ENCODE measurements at places on chromosomes 1 and 21.

DNA sequence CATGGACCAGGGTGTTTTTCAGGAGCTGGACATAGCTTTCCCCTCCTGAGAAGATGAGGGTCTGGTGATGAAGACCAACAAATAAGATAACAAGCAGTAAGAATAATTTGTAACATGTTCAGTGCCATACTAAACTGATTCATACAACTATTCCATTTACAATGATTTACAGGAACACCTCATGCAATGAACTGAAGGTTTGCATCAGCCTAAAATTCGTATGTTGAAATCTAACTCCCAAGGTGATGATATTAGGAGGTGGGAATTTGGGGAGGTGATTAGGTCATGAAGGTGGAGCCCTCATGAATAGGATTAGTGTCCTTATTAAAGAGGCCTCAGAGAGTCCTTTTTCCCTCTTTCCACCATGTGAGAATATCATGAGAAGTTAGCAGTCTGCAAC is 15.9 kb upstream of the NIBAN1 start:
- DNase-seq, result no peak

GRCh38 chr1:225868631-225869330 is 13.4 kb downstream of the TMEM63A start:
- DNase-seq, result no peak

DNA sequence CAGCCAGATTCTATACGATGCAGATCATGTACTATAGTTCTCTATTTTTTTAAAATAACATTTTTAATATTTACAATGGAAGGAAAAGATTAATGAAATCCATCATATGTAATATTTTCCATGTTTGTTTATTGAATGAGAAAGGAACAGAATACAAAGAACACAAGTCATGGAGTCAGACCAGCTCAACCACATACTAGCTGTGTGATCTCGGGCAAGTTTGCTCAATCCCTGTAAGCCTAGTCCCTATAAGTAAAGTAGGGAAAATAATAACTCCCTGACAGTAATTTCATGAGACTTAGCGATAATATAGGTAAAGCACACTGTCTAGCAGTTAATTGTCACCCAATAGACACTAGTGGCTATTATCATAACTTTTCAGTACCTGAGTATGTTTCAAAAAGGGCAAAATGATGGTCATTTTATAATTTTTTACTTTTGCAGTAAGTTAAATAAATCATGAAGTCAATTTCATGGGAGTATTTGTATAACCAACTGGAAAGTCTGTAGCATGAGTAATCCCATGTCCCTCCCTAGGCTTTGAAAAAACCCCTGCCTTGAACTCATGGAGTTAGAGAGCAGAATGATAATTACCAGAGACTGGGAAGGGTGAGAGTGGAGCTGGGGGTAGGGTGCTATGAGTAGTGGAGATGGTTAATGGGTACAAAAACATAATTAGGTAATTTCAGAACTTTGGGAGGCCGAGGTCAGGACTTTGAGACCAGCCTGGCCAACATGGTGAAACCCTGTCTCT is 37.0 kb upstream of the EPS15 start:
- DNase-seq, result no peak

- no peak for DNase-seq
Observed at GRCh38 chr1:239912471-239912870, 179.2 kb upstream of the FMN2 start.

DNA sequence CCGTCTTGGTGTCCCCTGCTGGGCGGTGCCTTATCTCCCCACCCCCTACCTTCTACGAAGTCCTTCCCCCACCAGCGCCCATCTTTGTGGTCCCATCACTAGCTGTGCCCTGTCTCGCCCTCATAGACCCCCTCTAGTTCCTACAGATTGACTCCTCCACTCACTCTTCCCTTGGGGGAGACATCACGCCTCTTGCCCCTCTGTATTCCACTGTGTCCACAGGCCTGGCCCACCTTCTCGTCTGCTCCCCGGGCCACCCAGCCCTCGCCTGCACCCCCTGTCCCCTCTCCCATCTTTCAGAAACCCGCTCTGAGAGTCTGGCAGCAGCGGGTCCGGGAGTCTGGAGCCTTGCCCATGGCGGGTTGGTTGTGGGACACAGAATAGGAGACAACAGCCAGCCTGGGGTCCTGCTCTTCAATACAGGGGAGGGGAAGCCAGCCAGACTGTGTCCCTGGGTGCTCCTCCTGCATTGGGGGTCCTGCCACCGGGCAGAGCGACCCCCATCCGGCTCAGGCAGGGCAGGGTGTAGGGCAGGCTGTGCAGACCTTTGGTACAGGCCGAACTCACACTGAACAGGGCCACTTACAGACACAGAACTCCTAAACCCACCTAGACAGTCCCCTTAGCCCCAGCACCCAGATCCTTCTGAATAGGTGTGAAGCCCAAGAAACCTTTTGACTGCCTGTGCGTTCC is 1.1 kb downstream of the RNF187 start:
- no peak for DNase-seq

GRCh38 chr1:229106526-229107125 is 164.3 kb upstream of the RAB4A start:
- no peak for DNase-seq

DNA sequence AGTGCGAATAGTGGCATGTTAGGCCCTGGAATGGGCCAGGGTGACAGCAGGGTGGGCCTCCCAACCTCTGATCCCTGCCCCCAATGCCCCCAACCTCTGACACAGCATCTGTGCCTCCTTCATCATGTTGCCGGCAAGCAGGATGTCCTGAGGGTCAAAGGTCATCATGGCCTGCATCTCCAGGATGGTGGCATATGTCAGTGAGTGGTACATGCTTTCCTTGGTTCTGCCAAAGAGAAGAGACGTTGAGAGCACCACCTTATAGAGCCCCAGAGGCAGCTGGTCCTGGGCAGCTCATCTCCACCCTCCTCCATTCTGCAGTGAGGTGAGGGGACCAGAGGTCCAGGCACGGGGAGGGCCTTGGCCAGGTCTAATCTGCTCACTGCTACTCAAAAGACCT is 17.6 kb downstream of the TTC39A start:
- no peak for DNase-seq

DNA sequence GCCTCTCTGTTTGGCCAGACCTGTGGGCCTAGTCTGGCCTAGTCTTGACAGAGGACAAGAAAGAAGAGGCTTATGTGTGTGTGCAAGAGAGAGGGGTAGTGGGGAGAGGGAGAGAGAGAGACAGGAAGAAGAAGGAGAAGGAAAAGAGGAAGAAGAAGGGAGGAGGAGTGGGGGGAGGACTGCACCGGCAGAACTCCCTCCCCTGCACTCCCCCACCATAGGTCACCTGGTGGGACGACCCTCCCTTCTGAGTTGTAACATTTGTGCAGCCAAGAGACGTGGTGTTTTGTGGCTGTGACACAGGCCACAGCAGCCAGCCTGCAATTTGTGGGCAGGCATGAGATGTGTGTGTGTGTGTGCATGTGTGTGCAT is 4.3 kb downstream of the INAVA start:
- no peak for DNase-seq

GRCh38 chr1:154970631-154971340 is at the start of gene SHC1:
Gene SHC1, minus strand, starts transcription at chr1:154970747. Its CDS starts 221 bp downstream, at chr1:154970526.
- no peak for DNase-seq

DNA sequence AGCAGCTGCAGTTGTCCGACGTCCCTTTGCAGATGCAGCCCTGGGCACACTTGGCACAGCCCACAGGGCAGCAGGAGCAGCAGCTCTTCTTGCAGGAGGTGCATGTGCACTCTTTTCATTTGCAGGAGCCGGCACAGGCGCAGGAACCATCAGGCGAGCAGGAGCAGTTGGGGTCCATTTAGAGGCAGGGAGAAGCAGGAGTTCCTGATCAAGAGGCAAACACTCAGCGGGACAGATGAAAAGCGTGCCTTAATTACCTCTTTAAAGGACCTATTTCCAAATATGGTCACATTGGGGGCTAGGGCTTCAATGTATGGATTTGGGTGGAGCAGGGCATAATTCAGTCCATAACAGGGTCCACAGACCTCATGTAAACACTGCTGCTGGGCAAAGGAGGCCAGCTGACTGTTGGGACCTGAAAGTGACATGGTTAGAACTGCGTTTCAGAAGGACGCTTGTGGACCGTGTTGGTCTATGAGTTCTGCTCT is 4.3 kb upstream of the CPLANE2 start:
- no peak for DNase-seq

DNA sequence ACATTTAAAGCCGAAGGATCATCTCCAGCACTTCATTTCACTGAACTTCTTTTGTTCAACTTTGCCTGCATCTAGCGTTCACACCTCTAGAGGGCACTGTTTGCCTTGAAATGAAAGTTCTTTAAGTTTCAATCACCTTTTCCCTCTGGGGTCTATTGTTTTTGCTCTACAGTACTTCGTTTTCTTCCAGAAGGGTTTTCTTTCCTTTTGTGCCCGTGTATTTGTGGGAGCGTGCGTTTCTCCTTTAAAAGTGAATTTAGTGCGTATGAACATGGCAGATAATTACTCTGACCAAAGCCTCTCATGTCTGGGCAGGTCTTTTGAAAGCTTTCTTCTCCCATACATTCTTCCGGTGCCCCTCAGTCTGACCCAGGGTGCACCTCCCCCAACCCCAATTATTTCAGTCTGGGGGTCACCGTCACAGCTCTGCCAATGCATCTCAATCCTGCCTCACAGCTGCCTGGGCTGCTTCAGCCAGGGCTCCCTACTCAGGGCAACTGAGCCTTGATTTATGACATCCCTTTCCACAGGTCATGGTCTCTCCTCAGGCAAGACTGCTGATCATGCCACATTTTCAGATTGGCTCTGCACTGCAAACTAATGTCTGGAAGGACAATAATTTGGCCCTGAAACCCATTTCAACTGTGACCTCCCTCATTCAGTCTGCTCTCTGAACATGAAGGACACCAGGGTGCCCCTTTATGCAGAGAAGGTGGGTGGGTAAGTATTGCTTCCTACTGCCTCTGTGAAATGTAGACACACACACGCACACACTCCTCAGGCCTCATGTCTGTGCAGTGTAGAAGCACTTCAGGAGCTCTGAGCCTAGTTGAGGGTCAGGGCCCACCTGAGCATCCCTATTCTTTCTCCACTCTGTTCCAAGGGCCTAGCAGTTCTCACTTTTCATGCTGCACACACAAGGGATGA is 88.6 kb downstream of the NUF2 start:
- no peak for DNase-seq

DNA sequence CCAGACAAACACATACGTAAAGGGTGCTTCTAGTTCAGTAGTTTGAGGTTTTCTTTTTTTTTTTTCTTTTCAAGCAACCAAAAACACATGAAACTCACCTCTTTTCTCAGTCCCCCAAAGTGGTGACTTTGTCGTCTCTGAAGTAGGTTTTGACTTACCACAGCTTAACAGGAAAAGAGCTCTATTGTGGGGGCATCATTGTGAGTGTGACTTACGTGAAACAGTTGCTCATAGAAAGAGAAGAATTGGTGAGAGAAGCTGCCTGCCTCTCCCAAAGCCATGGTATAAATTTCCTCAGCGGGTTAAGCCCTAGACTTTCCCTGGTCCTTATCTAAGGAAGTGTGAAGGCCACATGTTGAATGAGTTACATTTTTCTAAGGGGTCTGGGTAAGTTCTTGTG is 11.9 kb downstream of the FASLG start:
- DNase-seq, result no peak
